A549 treated with GW870086 at 1 μM for 4 hours (cell line): ENCODE measurements at places on chromosomes 3 and 15. TPM values are rescaled to one million over a fixed set of nuclear protein-coding genes. Genes with fewer than 3 reads are reported as not detected.

The TMEM212 gene
- not detected in 5 replicates for total RNA-seq

The RTP1 gene
- total RNA-seq: not detected in 5 replicates

The EOMES gene
- total RNA-seq: 0.64 to 0.78 TPM (median 0.68 TPM) in 5 replicates

The GABRR3 gene
- total RNA-seq: not detected in 5 replicates

The PGBD4 gene
- 0.96 to 1.7 TPM (median 1.6 TPM) in 5 replicates for total RNA-seq

The CCDC14 gene
- 12.9 to 22.9 TPM (median 18.3 TPM) in 5 replicates for total RNA-seq

The TOPAZ1 gene
- not detected in 5 replicates for total RNA-seq

The GRAMD2A gene
- total RNA-seq: 0.07 to 0.21 TPM (median 0.17 TPM) in 3 of 5 replicates, not detected in the others

The P2RY13 gene
- not detected in 5 replicates for total RNA-seq

The MCF2L2 gene
- 0.07 to 0.55 TPM (median 0.13 TPM) in 4 of 5 replicates, not detected in the other for total RNA-seq

The P4HTM gene
- 14.5 to 18.1 TPM (median 16.6 TPM) in 5 replicates for total RNA-seq

The ZDHHC23 gene
- total RNA-seq: 3.2 to 3.5 TPM (median 3.5 TPM) in 5 replicates

The SLC9C1 gene
- total RNA-seq: not detected in 5 replicates

The LRRN1 gene
- not detected in 5 replicates for total RNA-seq

The LRRC31 gene
- not detected in 5 replicates for total RNA-seq

The PATL2 gene
- 0.10 to 0.24 TPM (median 0.13 TPM) in 4 of 5 replicates, not detected in the other for total RNA-seq

The CYP1A1 gene
- 1.1 to 2.3 TPM (median 1.7 TPM) in 5 replicates for total RNA-seq

The GLDN gene
- total RNA-seq: 0.03 to 0.10 TPM (median 0.08 TPM) in 3 of 5 replicates, not detected in the others

The TMEM108 gene
- not detected in 5 replicates for total RNA-seq

The CPNE9 gene
- total RNA-seq: 0.08 to 0.37 TPM (median 0.15 TPM) in 5 replicates

The ALG1L2 gene
- not detected in 5 replicates for total RNA-seq

The PARP15 gene
- not detected in 5 replicates for total RNA-seq

The GADL1 gene
- total RNA-seq: not detected in 5 replicates

The VPS33B gene
- total RNA-seq: 12.3 to 17.6 TPM (median 15.0 TPM) in 5 replicates

The ZBED2 gene
- total RNA-seq: 0.11 to 0.29 TPM (median 0.16 TPM) in 5 replicates

The GPR27 gene
- 2.5 to 3.5 TPM (median 2.9 TPM) in 5 replicates for total RNA-seq

The DMXL2 gene
- 11.1 to 20.3 TPM (median 17.2 TPM) in 5 replicates for total RNA-seq

The SHC4 gene
- 0.61 to 1.2 TPM (median 0.80 TPM) in 5 replicates for total RNA-seq

The SLC30A4 gene
- 1.6 to 2.0 TPM (median 1.9 TPM) in 5 replicates for total RNA-seq

The MUC20 gene
- 0.43 to 1.3 TPM (median 0.75 TPM) in 5 replicates for total RNA-seq

The USP50 gene
- 0.24 TPM in 1 of 5 replicates, not detected in the others for total RNA-seq

The KNG1 gene
- 0.02 TPM in 1 of 5 replicates, not detected in the others for total RNA-seq

The ROPN1 gene
- total RNA-seq: not detected in 5 replicates

The LMAN1L gene
- total RNA-seq: not detected in 5 replicates

The WDR53 gene
- total RNA-seq: 8.3 to 11.3 TPM (median 10.2 TPM) in 5 replicates

The MFGE8 gene
- total RNA-seq: 278 to 333 TPM (median 297 TPM) in 5 replicates

The TFG gene
- total RNA-seq: 124 to 155 TPM (median 149 TPM) in 5 replicates

The SERINC4 gene
- not detected in 5 replicates for total RNA-seq

The ZKSCAN7 gene
- not detected in 5 replicates for total RNA-seq
